ENCODE measurements at places on chromosomes 1 and 21.

GRCh38 chr1:203797948-203798655 lies 2.7 kb downstream of the ZBED6 start:
- peak; percentile 24 for DNase-seq

DNA sequence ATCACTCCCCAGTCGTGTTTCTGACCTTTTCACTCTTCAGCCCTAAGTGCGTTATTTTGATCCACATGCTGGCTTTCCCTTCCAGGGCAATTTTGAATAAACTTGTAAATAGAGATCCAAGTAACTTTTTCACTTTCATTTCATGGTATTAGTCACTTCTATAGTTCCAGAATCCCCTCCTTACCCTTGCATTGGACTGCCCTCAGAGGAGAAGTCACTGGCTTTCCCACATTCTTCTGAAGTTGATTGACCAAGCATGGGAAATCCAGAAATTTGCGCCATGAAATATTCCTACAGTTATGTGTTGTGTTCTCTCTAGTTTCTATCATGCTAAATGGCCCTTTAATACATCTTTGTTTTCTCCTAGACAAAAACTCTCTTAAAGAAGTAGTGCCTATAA lies 177.3 kb upstream of the GORAB start:
- DNase-seq, result no peak

DNA sequence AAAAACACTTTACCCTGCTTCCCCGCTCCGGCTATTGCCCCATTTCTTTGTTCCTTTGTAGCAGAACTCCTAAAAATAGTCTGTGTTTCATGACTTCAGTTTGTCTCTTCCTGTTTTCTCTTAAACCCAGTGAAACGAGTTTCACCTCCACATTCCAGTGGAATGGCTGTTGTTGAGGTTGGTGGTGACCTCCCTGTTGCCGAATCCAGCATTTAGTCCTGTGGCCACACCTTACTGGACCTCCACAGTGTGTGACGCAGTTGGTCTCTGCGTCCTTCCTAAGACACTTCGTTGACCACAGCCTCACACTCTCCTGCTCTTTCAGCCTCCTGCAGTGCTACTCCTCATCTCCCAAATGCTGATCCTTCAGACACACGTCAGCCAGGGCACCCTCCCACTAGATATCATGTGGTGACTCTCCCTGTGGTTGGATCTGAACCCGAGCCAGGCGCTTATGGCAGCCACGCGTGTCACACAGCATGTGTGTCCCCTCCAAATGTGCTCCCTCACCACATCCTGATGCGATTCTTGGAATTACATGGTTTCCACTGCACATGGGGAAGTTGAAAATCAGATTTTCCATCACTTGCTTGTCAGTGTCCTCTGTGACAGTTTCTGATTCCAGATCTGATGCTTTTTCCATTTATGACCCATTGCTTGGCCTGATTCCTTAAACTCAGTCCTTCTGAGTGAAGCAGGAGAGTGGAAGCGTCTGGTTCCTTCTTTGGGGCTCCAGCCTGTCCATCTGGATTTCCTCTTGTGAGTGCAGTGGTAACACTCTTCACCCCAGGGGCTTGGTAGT lies 99.1 kb upstream of the ARTN start:
- DNase-seq, result peak; percentile 83

DNA sequence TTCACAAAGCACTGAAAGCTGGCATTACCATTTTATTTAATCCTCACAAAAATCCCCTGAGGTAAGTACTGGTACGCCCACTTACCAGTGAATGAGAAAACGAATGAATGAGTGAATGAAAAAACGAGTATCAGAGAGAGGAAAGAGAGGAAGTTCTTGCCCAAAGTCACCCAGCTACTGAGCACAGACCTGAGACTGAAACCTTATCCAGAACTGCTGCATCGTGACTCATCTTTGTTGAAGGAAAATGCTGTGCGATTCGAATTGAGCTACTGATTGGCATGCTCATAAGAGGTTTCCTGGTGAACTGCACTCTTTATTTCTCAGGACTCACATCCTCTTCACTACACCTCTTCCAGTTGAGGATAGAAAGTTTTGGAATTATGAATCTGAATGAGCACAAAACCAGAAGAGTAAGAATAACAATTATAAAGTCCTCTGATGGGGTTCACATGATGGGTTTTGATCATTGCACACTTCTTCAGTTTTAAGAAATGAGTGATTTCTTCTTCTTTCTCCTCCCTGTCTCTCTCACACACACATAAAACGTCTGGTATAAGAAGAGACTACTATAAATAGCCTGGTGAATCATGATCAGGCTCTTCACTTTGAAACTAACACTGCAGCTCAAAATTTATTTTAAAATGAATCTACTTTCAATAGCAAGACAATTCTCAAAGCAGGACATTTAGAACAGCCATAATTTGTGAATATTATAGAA lies 32.1 kb downstream of the IL12RB2 start:
- DNase-seq, result peak; percentile 82

- DNase-seq, result no peak
These were observed 3.8 kb downstream of the CELSR2 start for GRCh38 chr1:109252893-109253802.

GRCh38 chr1:224711876-224712275 lies 95.8 kb downstream of the CNIH3 start:
- no peak for DNase-seq

- DNase-seq, result no peak
These were observed 1.4 kb downstream of the MEX3A start for GRCh38 chr1:156080863-156081179.
